ENCODE measurements at places on chromosomes 16 and 17.

- no peak for ATAC-seq
Observed at GRCh38 chr16:80680839-80681238, 123.6 kb downstream of the CDYL2 start.

- ATAC-seq, result no peak
Observed at GRCh38 chr16:6031567-6031966, 934.0 kb upstream of the EEF2KMT start.

DNA sequence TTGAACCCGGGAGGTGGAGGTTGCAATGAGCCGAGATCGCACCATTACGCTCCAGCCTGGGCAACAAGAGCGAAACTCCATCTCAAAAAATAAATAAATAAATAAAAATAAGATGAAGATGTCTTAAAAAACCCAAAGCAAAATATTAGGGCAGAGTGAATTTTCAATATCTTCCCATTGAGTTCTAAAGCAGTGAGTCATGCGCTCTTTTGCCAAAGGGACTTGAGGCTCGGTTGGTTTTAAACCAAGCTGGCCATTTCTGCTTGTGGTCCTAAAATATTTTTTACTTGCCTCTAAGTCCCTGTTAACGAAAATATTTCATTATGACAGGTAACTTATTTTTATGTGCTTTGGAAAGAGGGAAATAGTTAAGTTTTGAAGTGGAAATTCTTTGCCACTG, 4.7 kb downstream of the PAFAH1B1 start:
- ATAC-seq, result no peak

DNA sequence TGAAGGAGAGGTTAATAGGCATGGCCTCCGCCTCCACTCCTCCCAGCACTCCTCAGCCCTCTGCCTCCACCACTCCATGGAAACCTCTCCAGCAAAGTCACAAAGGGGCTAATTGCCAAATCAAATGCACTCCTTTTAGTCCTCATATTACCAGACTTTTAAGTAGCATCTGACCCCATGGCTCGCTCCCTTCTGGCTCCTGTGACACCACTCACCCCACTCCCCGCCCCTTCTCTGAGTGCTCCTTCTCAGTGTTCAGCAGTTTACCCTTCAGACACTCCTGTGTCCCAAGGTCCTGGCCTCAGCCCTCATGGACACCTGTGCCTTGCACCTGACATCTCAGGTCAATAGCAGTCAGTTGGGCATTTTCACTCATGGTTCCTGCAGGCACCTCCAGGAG, 243.5 kb upstream of the CCL2 start:
- ATAC-seq, result no peak

DNA sequence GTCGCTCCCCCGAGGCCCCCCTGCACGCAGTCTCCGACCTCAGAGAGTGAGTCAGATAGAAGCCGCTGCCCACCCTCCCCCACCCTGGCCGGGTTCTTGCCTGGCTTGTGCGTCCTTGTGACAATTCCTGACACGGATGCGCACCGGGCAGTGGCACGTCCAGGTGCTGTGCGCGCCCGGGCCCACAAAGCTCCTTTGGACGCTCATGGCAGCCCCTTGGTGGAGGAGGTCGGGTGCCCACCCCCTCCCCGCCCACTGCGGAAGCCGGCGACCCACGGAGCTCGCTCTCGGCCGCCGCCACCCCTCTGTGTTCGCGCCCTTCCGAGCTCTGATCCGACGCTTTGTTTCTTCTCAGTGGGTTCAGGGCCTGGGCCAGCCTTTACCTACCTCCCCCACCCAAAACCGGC, 662 bp upstream of the TUBB3 start:
- ATAC-seq, result peak; percentile 58

All from SK-N-SH treated with all-trans-retinoic acid at 6 μM for 48 hours (cell line).